Left lung (tissue), 14 donors: ENCODE measurements at places on chromosomes 5 and 9.

- peak; percentile 44 for DNase-seq
Measured at GRCh38 chr5:157506981-157507780, 47.2 kb downstream of the NIPAL4 start.

DNA sequence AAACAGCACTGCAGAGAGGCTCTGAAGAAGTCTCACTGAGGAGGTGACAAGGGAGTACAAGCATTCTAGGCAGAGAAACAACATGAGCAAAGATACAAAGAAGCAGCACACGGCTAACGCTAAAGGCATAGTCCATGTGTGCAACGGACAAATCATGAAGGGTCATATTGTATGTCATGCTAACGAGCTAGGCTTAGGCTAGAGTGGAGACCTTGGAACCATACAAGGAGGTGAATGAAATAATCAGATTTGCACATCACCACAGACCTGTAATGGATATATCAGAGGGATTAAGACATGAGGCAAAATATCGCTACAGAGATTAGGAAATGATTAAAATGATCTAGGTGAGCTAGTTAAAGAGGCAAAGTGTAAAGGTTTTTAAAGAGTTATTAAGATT is 145.6 kb downstream of the NFIB start:
- DNase-seq = no peak

DNA sequence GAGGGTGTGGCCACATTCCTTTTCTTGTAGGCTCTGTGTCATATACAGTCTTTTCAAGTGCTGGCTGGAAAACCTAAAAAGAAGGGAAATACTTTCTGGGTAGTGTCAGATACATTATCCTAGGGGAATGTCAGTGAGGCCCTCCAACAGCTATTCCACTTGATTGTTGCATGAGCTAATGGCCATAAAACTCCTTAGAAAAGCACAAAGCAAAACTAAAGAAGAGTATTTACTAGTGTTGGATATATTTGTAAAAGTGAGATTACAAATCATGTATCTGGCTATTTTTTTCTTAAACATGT is 829 bp downstream of the ANXA1 start:
- DNase-seq = no peak

GRCh38 chr5:10977011-10977410 is 216.0 kb upstream of the DAP start:
- DNase-seq = no peak

DNA sequence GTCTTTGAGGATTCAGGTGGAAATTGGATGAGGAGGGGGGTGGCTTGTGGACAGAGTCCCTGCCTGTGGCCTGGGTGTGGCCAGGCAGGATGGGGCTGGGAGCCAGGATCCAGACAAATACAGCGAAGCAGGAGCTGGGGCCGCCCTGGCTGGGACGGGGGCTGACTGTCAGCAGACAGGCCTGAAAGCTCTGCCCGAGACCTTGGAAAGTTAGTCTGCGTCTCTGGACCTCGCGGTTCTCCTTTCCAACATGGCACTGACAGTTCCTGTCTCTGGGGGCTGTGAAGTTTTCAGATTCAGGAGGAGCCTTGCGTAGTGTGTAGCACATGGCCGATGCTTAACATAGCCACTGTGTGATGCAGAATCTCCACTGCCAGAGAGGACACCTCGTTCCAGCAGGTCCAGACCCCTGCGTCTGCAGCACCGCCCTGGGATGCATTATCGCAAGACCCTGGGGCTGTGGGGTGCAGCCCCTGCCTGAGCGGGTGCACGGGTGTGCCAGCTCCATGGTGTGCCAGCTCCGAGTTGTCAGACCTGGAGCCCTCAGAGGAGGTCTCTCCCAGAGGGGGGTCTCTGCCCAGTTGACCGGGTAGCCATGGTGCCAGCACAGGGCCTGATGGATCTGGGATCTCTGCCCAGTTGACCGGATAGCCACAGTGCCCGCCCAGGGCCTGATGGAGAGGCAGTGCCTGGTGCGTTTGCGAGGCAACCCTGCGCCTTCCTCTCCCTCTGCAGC is 89.3 kb downstream of the COL5A1 start:
- no peak for DNase-seq

DNA sequence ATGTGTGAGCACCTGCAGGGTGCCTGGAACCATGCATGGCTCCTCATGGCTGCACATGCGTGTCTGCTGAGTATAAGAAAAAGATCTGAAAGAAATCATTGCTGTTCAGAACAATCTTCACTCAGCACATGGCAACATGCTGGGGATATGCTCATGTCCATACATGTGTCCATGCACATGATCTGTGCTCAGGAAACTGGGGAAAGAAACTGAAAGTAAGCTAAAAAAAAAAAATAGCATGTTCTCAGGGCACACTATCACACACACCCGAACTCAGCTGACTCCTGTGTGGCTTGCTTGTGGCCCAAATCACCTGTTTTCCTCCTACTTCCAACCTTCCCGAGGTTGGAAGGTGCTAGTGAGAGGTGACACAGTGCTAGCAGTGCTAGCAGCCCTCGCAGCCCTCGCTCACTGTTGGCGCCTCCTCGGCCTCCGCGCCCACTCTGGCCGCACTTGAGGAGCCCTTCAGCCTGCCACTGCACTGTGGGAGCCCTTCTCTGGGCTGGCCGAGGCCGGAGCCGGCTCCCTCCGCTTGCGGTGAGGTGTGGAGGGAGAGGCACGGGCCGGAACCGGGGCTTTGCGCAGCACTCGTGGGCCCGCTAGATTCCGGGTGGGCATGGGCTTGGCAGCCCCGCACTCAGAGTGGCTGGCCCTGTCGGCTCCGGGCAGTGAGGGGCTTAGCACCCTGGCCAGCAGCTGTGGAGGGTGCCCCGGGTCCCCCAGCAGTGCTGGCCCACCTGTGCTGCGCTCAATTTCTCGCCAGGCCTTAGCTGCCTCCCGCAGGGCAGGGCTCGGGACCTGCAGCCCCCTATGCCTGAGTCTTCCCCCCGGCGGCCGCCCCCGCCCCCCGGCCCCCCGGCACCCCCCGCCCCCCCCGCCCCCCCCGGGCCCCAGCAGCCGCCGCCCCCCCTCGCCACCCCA is 76.0 kb downstream of the GADD45G start:
- no peak for DNase-seq

- DNase-seq = no peak
Measured at GRCh38 chr5:159864885-159865691, 51.2 kb upstream of the ADRA1B start.

- no peak for DNase-seq
Measured at GRCh38 chr5:14444161-14444560, 137.4 kb upstream of the OTULINL start.

- no peak for DNase-seq
Measured at GRCh38 chr5:125151150-125151900, 404.9 kb upstream of the ZNF608 start.

- no peak for DNase-seq
Measured at GRCh38 chr5:139701056-139701741, 53.0 kb downstream of the CXXC5 start.

DNA sequence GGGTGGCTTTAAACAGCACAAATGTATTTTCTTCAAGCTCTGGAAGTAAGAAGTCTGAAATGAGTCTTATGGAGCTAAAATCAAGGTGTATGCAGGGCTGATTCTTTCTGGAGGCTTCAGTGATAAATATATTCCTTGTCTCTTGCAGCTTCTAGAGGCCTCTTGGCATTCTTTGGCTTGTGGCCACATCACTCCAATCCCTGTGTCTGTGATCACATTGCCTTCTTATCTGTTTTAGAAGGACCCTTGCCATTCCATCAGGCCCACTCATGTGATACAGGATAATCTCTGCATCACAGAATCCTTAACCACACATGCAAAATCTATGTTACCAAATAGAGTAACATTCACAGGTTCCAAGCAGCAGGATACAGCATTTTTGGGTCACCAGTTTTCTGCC is 917.8 kb upstream of the C9orf72 start:
- no peak for DNase-seq

- no peak for DNase-seq
Measured at GRCh38 chr5:126521130-126521529, 73.9 kb downstream of the ALDH7A1 start.

DNA sequence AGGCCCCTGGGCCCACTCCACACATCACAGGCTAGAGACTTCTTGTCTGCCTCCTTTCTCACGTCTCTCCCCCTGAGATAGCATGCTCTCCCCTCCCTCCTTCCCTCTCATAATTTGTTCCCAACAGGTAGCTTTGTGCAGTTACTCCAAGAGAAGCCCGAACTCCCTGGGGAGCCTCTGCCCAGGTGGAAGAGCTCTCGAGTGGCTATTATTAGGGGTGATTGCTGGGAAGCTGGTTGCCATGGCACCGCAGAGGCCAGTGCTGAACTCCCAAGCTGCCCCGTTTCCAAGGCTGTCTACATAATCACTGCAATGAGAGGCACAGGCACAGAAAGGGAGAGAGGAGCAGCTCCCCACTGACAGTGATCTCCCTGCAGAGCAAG is 104.7 kb upstream of the GPR151 start:
- no peak for DNase-seq

DNA sequence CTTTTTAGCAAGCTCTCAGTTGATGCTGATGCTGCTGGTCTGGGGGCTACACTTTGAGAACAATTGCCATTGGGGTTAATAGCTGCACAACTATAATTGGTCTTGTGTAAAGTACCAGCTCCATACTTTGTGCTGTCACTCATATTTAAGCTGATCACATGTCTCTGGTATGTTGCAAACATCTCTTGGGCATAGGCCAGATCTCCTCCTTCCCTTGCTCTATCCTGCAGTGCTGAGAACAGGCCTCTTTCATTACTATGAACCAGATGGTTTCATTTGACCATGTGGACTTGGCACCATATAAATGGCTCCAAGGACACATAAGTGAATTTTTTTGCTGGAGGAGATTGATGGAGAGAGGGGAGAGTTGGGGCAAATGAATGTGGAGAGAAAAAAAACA is 48.4 kb downstream of the DMRT2 start:
- DNase-seq = peak; percentile 8

- DNase-seq = peak; percentile 39
Measured at GRCh38 chr9:20307621-20308020, 314.7 kb downstream of the MLLT3 start.

DNA sequence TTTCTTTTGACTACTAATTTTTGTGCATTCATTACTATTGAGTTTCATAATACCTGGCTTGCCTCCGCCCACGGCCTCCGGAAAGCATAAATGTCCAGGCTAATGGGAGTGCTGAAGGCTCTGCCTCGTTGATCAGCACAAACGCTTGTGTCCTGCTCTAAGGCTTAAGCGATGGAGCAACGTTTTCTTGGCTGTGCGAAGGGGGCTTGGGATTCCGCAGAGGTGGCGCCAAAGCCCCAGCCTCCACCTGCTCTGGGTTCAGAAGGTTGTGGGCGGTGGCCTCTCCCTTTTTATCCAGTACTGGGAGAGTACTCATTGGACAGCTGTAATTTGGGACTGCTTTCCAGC is 19.7 kb downstream of the ANXA2R start:
- no peak for DNase-seq

- DNase-seq = no peak
Measured at GRCh38 chr5:116892993-116893392, 318.4 kb upstream of the SEMA6A start.

DNA sequence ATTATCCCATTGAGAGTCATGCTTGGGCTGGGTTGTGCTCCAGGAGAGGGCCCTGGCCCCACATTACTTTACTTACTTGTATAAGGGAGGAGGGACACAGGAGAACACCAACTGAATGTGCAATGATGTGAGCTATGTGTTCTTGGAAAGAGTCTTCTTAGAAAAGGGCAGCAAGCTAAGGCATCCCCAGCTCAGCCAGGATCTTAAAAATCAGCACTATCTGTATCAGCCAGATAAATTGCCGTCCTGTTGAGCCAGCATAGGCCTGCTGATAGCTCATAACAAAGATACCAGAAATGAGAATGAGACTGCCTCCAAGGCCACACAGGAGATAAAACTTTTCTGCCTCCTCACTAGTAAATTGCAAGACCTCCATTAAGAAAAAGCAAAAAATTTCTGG is 357.5 kb downstream of the CAAP1 start:
- no peak for DNase-seq

DNA sequence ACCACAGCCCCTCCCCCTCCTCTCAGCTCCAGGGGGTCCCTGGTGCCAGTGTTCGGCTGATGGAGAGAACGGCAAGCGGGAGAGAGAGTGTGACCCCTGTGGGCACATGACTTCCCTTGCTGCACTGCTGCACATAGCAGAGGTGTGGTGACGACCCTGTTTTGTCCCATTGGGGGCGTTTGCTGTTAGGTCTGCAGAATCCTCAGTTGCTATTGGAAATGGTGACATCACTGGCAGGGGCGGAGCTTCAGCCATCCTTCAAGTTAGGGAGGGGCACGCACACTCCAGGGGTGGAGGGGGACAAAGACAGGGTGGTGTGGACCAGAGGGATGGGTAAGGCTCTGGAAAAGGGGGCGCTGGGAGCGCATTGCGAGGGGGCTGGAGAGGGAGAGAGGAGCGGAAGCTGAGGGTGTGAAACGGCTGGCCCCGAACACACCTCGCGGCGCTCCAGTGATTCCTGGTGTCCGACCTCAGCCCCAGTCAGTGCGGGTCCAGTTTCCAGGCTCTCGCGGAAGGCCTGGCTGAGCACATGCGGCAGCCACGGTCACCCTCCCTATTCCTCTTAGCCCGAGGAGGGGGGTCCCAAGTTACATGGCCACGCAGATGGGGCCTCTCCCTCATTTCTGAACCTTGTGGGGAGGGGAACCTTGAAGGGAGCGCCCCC is 764 bp upstream of the GRIN1 start:
- no peak for DNase-seq

- DNase-seq = no peak
Measured at GRCh38 chr5:39194466-39195136, 24.8 kb downstream of the FYB1 start.

DNA sequence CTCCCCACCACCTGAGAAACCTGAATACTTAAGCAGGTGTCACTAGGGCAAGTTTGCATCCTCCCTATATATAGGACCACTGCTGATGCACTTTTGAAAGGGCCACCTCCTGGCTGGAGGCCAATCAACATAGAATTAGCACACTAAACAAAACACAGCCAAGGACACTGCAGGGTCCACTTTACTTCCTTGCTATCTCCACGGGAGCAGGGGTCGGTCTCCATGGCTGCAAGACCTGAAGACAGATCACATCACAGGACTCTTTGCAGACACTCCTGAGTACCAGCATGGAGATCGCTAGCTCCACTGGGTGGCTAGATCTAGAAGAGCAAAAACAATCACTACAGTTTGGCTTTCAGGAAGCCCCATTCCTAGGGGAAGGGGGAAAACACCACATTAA is 72.3 kb downstream of the C9orf153 start:
- no peak for DNase-seq

DNA sequence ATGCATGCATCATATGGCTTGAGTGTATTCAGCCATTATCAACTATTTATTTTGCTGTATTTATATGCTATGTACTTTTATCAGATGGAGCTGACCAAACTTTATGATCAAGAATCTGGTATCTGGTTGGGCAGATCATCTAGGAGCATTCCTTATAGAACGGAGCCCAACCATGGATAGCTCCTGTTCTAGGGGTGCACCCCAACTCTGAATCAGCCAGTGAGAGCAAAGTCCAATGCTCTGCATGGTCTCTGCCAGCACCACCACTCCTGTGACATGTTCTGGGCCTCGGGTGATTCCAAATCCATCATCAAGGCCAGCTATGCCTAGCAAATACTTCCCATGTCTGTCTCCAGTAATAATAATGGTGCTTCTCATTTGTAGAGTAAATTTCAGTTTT is 517.5 kb downstream of the AGTPBP1 start:
- no peak for DNase-seq

- no peak for DNase-seq
Measured at GRCh38 chr5:329121-329735, 7.7 kb downstream of the AHRR start.
